Stimulated activated CD4-positive, alpha-beta T cell treated with anti-CD3 and anti-CD28 coated beads, Interleukin-1b, Interleukin-23, amount 100 ng/mL, for 1 hour (primary cell): ENCODE measurements at places on chromosomes 6 and 20.

- DNase-seq, result no peak
Measured at GRCh38 chr6:129134535-129134934, 251.6 kb downstream of the LAMA2 start.

DNA sequence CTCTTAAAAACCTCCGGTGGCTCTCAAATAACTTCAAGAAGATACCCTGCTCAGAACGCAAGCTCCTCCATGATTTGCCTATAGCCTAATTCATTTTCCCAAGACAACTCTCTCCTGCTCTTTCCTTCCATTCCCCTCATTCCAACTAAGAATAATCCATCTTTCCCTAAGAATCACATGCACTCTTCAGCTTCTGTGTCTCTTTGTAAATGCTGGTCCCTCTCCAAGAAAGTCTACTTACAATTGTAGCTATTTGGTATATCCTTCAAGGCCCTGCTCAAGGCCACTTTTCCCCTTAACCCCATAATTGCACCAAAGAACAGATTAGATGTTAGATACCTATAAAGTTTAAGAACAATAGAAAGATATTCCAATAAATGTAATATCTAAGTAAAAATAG lies 7.4 kb upstream of the HEY2 start:
- DNase-seq, result no peak

GRCh38 chr6:155765275-155766194 lies 309.9 kb upstream of the NOX3 start:
- no peak for DNase-seq

DNA sequence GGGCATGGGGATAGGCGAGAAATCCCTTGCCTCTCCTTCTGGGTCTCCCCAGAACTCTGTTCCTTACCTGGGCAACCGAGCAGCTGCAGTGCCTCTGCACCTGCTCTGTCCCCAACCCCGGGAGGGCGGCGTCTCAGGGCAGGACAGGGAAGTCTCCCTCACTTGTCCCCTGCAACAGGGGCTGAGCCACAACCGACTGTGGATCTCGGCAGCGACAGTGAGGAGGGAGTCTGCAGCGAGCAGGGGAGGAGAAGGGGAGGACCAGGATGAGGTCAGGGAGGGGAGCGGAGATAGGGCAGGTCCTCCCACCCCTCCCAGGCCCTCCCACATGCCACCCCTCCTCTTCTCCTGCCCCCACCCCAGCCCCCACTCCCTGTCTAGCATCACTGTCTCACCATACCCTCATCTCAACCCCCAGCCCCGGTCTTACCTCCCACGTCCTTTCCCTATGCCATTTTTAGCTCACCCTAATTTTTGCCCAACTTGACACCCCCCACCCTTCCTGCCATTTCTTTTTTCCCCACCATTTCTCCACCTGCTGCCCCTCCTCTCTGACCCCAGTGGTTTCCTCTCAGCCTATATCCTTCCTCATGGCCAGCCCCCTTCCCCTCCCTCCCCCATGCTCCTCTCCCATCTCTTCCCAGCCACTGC lies at the start of gene TNXB:
Gene TNXB, minus strand, starts transcription at position 225 of the 651 bp plus-strand sequence. CDS start 11,140 bp downstream, outside the sequence.
- no peak for DNase-seq

DNA sequence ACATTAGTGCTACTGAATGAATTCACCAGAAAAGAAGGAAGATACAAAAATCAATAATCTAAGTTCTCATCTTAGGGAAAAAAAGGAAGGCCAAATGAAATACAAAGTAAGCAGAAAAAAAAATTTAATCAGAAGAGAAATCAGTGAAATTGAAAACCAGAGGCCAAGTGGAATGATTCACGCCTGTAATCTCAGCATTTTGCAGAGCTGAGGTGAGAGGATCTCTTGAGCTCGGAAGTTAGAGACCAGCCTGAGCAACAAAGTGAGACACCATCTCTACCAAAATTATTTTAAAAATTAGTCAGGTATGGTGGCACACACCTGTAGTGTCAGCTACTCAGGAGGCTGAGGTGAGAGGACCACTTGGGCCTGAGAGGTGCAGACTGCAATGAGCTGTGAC lies 21.2 kb upstream of the ASF1A start:
- DNase-seq, result no peak

- DNase-seq, result no peak
Measured at GRCh38 chr20:3405139-3405538, 2.3 kb downstream of the DNAAF9 start.

GRCh38 chr6:127554435-127555006 lies 22.5 kb upstream of the C6orf58 start:
- DNase-seq, result no peak

DNA sequence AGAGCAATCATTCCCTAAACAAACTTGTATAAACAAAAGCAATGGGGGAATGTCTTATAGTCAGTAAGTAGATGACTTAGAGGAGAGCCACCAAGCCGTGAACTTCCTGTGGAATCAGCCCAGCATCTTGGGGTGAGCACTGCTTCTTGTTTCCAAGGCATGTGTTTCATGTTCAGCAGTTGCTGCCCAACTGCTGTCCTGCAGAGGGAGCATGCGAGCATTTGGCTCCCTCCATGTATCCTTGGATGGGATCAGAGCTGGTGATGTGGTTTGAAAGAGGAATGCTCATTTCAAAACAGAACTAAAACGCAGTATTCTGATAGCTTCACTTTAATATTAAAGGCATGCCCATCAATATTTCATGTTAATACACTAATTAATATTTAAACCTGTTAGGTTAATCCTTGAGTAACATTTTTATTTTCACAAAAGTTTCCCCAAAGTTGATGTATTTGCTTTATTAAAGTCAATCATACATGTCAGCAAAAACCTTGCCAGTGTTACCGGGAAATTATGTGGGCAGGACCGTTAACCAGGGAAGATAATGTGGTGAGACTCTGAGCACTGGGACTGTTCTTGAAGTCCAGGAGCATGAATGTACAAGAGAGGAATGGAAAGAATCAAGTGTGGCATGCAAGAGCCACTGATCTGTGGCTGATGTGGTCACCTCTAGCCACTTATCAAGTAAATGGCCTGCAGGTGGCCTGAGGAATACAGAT lies 172.1 kb upstream of the GGTLC1 start:
- no peak for DNase-seq

DNA sequence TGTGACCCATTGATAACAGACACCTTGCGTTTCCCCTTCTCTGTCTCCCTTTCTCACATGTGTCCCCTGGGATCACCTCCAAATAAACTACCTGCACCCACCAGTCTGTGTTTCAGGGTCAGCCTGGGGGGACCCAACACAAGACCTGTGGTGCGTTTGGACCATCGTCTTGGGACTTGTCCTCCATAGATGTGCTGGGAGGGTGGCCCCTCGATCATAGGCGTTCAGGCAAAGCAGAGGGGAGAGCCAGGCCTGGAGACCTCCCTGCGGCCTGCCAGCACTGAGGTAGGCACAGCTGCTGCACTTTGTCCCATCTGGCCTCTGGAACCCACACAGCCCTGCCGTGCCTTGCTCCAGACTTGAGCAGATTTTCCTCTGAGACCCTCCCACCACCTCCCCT lies 18.1 kb downstream of the CST9 start:
- DNase-seq, result no peak

- no peak for DNase-seq
Measured at GRCh38 chr6:130140084-130140483, 82.7 kb downstream of the SAMD3 start.
